HAP-1 (cell line): ENCODE measurements at places on chromosomes 16 and 17.

- no peak for DNase-seq
Observed at GRCh38 chr16:89890200-89890599, 16.8 kb downstream of the TCF25 start.

- DNase-seq, result no peak
Observed at GRCh38 chr16:35798885-35799426, 2339.5 kb downstream of the TP53TG3F start.

GRCh38 chr17:53543472-53543871 lies 279.3 kb upstream of the KIF2B start:
- DNase-seq, result no peak

DNA sequence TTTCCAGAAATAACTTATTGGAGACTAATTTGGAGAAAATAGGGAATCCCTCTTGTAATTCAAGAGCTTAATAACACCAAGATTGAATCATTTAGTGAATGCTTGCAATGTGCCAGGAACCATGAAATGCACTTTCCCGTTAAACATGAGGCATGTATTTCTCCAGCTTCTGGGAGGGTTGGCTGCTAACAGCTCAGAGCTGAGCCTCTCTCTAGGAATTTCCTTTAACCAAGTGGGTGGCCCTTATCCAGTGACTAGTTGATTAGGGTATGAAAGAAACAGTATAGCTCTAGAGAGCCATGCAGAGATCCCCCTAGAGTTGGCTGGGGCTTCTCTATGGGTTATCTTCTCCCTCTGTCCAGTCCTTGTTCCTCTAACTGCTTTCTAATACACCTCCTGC lies 356.4 kb upstream of the GOT2 start:
- DNase-seq, result no peak

DNA sequence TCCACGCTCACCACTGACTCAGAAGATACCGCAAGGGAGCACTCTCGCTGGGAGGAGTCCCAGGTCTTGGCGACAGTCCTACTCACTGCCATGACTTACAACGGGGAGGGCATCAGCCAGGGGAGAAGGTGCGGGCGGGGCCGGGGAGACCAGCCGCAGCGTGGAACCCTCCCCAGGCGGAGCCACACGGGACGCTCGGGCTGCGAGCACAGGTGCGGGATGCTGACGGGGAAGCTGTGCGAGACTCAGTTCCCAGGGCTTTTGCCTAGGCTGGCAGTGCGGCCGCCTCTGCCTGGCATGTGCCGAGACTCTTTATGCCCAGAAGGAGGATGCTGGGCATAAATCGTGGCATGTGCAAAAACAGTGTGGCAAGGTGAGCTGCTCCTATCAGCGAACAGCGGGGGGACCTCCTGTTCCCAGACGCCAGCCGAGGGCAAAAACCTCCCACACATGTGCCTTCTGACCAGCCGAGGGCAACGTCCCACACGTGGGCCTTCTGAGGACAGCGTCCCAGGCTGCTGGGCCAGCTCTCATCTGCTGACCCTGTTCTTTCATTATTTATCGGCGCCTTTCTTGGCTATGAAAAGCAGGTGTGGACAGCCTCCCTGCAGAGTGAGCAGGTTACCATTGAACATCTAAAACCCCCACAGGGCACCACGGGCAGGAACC lies 6.1 kb downstream of the GALNS start:
- DNase-seq, result no peak

DNA sequence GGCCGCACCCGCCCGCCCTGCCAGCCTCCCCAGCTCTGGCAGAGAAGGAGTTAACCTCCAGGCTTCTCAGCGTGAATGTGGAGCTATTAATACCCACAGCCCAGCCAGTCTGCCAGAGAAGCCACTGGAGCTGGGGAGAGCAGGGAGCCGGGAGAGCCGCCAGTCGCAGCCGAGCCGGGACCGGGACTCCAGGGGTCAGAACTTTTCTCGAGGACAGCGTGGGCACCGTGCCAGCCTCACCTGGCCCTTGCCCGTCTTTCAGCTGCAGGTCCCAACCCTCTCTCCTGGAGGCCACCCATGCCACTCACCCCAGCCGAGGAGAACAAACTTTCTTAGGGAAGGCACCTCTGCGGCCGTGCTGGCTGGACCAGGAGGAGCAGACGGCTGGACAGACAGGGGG lies 33.8 kb upstream of the SBK1 start:
- no peak for DNase-seq

DNA sequence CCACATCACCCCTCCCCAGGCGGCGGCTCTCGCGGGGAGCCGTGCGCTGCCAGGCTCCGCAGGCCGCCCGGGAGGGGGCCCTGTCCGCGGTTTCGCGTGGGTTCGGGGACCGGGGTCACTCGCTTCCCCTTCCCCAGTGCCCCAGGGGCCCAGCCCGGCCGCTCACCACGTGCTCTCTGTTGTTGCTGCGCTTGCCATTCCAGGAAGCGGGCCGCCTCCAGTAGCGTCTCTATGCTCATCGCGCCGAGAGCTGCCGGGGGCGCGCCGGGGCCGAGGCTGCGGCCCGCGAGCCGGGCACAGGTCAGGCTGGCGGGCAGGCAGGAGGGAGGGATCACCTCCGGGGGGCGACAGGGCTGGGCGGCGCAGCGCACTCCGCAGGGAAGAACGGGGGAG lies 390 bp downstream of the MNT start:
- DNase-seq, result peak; percentile 40

DNA sequence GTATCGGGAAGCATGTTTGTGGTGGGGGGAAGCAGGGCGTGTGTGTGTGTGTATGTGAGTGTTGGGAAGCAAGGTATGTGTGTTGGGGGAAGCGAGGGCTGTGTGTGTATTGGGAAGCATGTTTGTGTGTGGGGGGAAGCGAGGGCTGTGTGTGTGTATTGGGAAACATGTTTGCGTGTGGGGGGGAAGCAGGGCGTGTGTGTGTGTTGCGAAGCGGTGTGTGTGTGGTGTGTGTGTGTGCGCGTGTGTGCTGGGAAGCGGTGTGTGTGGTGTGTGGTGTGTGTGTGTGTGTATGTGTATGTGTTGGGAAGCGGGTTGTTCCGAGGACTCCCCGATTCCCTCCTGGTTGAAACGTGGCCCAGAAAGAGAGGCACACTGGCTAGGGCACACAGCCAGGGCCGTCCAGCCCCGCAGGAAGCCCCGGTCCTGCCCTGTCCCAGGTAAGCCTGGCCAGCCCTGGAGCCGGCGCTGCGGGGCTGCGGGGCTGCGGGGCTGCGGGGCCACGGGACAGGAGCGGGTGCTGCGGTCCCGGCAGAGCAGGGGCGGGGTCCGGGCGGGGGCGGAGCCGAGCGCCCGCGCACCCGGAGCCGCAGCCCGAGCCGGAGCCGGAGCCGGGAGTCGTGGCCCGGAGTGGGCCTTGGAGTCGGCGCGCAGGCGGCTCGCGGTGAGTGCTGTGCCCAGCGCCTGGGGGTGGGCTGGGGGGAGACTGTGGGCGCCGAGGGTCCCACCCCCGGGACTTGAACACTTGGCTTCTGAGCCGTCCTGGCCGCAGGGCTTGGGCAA lies at the start of gene NOD2:
Gene NOD2, plus strand, starts transcription at position 608 of the 783 bp plus-strand sequence. CDS start 5,890 bp downstream, outside the sequence.
- peak; percentile 8 for DNase-seq

- no peak for DNase-seq
Observed at GRCh38 chr16:70391881-70392481, 45.3 kb downstream of the DDX19A start.

- no peak for DNase-seq
Observed at GRCh38 chr16:17832738-17833137, 362.0 kb upstream of the XYLT1 start.

- no peak for DNase-seq
Observed at GRCh38 chr17:50364715-50365114, 8.3 kb downstream of the MRPL27 start.

DNA sequence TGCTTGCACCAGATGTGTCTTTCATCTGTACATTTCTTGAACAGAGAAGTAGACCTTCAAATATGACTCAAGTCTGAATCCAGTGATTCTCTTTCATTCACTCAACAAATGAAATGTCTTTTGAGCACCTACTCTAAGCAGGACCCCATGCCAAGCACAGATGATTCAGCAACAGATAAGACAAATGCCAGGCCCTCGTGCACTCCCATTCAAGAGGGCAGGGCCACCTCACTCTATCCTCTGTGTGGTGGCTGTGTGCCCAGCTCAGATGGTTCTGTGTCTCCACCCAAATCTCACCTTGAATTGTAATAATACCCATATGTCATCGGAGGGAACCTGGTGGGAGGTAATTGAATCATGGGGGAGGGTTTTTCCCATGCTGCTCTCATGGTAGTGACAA lies 74.1 kb upstream of the NKD1 start:
- DNase-seq, result no peak

DNA sequence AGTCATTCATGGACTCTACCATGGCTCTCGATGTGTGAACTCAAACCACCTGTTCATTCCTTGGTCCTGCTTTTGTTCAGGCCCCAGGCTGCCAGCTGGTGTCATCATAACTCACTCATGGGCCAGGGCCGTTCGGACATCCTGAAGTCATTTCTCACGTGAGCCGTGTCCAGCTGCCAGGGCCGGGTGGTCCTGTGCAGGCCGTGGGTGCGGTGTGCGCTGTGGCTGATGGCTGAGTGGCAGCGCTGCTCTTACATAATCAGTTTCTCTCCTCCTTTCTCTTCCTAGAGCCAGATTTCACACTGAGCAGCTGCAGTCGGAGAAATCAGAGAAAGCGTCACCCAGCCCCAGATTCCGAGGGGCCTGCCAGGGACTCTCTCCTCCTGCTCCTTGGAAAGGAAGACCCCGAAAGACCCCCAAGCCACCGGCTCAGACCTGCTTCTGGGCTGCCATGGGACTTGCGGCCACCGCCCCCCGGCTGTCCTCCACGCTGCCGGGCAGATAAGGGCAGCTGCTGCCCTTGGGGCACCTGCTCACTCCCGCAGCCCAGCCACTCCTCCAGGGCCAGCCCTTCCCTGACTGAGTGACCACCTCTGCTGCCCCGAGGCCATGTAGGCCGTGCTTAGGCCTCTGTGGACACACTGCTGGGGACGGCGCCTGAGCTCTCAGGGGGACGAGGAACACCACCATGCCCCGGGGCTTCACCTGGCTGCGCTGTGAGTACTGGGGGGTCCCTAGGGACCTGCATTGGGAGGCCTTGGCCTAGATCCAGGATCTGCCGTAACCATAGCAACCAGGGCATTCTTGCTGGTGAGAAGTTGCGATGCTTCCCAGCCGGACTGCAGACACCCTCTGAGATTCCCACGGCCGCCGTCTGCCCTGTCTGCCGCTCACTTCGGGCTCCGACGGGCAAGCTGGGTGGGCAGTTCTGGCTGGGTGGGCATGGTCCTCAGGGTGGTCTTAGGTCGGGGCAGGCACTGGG lies at the start of gene IL34:
Gene IL34, plus strand, starts transcription at position 300 of the 982 bp plus-strand sequence. Its CDS starts 389 bp downstream, at position 689.
- peak; percentile 54 for DNase-seq

DNA sequence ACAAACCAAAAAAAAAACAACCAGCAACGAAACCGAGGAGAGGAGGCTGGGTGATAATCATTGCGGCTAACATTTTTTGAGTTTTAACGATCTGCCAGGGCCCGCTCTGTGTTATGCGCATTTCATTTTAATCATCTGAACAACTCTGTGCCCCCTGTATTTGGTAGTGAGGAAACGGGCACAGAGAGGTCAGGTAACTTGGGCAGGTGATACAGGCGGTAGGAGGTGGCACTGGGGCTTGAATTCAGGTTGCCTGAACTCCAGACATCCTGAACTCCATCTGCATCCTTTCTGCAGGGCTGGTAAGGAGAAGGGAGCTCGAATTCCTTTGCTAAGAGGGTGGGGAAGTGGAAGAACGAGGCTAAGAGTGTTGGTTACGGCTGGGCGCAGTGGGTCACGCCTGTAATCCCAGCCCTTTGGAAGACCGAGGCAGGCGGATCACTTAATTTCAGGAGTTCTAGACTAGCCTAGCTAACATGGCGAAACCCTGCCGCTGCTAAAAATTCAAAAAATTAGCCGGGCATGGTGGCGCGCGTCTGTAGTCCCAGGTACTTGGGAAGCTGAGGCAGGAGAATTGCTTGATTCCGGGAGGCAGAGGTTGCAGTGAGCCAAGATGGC lies 1.1 kb downstream of the CLUAP1 start:
- no peak for DNase-seq

GRCh38 chr17:29057361-29057760 lies 14.4 kb downstream of the PIPOX start:
- DNase-seq, result no peak

DNA sequence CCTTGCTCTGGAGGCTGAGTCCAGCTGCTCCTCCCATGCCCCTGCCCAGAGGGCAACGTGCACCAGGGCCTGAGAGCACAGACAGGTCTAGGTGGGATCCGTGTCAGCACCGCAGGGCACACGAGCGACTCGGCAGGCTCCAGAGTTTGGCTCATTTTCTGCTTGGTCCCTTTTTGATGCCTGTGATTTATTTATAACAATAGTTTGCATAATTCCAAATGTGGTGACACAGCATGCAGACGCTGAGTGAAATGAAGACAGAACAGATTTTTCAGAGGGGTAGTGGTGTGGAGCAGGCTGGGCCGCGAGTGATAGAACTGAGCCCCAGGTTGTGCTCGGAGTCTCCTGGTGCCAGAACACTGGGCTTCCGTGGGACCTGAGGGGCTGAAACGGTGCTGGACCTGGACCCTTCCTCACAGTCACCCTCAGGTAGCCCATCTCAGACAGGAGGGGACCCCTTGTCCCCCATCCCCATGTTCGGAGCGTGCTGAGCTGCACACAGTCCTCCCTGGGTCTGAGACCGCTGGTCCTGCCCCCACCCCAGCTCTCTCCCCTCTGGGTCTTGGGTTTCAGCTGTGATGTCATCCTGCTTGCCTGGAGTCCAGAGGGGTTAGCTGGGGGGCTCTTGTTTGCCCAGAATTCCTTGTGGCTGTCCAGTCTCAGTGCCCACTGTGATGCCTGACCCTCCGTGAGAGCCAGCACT lies 95.9 kb downstream of the METRNL start:
- DNase-seq, result no peak

GRCh38 chr16:56262551-56263245 lies 71.4 kb downstream of the GNAO1 start:
- DNase-seq, result no peak

GRCh38 chr16:89426736-89427530 lies 63.4 kb downstream of the ANKRD11 start:
- no peak for DNase-seq

GRCh38 chr16:59543641-59544040 lies 809.5 kb upstream of the GOT2 start:
- no peak for DNase-seq

GRCh38 chr16:87067836-87068761 lies 249.1 kb downstream of the C16orf95 start:
- no peak for DNase-seq

- no peak for DNase-seq
Observed at GRCh38 chr16:79294568-79294967, 306.0 kb downstream of the MAF start.

GRCh38 chr17:38621538-38621937 lies 15.8 kb upstream of the SRCIN1 start:
- DNase-seq, result no peak

GRCh38 chr17:80187090-80187489 lies 17.3 kb downstream of the CARD14 start:
- no peak for DNase-seq

- DNase-seq, result no peak
Observed at GRCh38 chr16:84851192-84852127, 31.7 kb downstream of the CRISPLD2 start.

DNA sequence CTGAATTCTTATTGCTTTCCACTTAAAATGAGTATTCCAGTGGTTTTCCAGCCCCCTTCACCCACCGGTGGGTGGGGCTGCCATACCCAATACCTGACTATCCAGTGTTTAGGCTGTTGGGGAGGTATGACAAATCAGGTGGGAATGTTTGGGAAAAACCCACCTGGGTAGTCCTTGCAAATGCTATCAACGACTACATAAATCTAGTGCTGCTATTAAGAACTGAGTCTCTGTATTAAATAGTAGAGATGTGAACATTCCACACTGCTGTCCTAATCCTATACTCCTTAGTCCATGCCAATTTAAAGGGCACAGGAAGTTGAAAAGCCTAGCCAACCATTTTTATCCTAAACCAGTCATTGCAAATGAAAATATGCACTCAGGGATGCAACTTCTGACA lies 126.6 kb downstream of the AXIN2 start:
- no peak for DNase-seq

GRCh38 chr17:7809086-7809790 lies 24.8 kb upstream of the KDM6B start:
- DNase-seq, result no peak
